Thyroid gland (tissue), 4 donors: ENCODE measurements at places on chromosomes 13 and 19. TPM values are rescaled to one million over a fixed set of nuclear protein-coding genes. Genes with fewer than 3 reads are reported as not detected.
A peak's percentile ranks its signal among the peaks of the same experiment; 100 is the strongest.

DNA sequence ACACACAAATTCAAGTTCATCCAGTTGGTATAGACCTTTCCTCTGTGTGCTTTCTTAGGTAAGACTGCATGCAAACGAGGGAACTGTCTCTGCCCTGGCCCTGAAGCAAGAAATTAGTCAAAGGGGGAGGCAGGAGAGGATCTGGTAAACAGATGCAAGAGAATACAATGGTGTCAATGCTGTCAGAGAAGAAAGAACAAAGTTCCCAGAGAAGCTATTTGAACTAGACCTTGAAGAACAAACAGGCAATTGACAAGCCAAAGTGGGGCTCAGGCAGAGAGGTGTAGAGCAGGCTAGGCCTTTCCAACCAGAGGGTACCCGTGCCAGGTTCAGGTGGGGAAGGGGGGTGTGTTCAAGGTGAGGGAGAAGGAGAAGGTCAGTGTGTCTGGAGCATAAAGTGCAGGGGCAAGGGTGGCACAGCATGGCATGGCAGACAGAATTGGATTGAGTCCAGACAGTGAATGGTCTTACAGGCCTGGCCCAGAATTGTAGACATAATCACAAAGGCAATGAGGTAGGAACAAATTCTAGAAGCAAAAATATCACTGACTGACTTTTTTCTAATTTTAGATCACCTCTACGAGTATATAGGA is 95.0 kb upstream of the STARD13 start:
- DNase-seq = no peak
- H3K4me3 ChIP-seq = no peak overlapping the region
- peak overlapping the region; percentile 46 for H3K27ac ChIP-seq
- H3K4me1 ChIP-seq = peaks cover 26% of the 10 kb centered on the region
- H3K36me3 ChIP-seq = no peaks in the 10 kb centered on the region

- no peaks in the 10 kb centered on the region for H3K4me1 ChIP-seq
- H3K27ac ChIP-seq = no peak overlapping the region
- no peaks in the 10 kb centered on the region for H3K36me3 ChIP-seq
- DNase-seq = no peak
- H3K4me3 ChIP-seq = no peak overlapping the region
Observed at GRCh38 chr13:110006304-110006703, 219.9 kb upstream of the IRS2 start.

DNA sequence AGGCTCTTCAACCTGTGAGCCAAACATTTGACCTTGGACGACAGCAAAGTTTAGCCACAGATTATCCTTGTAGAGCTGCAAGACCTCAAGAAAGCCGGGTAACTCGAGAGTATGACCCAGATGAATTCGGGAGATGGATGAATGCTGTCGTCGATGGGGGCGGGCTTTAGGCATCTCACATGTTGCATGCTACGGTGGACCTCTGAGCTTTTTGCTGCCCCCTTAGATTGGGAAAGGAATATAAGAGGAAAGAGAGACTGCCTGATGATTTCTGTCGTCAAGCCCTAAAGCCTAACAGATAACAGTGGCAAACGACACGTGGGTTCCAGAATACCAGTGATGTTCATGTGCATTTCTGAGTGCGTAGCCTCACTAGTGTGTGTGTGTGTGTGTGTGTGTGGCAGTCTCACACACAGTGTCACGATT is 730 bp upstream of the ABCC4 start:
- peak overlapping the region; percentile 70 for H3K4me3 ChIP-seq
- H3K4me1 ChIP-seq = peaks cover 3% of the 10 kb centered on the region
- H3K27me3 ChIP-seq = no peaks in the 10 kb centered on the region

- H3K4me3 ChIP-seq = no peak overlapping the region
- no peaks in the 10 kb centered on the region for H3K27me3 ChIP-seq
- no peaks in the 10 kb centered on the region for H3K36me3 ChIP-seq
- no peak overlapping the region for H3K27ac ChIP-seq
- peaks cover 27% of the 10 kb centered on the region for H3K4me1 ChIP-seq
Observed at GRCh38 chr19:44803442-44804428, 5.2 kb upstream of the BCAM start.

DNA sequence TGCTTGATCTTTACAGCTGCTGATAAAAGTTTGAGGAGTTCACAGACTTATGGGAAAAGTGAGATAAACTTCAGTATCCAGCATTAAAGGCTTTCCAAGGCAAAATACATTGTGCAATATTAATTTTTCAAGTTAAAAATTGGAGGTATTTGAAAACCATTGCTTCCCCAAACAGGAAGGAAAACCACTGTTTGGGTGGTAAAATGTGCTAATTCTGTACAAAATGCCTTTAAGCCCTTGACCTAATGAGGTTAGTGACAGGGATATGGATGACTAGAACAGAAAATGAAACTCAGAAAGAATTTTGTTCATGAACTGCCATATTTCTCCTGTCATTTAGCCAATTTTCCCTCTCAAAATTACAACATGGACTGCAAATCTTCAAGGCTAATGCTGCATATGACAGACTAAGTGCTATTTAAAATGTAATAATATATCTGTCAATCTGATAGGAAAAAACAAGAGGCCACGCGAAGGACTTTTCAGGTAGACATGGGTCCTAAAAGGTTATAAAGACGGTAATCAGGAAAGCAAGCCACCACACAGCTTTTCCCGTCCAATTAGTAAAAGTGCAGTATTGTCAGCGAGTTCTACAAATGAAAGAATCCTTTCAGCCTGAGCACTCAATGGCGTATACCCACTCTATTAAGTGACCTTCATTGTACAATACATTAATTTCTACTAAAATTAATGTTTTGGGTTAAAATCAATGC is 212.8 kb downstream of the ENOX1 start:
- no peak for DNase-seq
- no peaks in the 10 kb centered on the region for H3K36me3 ChIP-seq
- no peaks in the 10 kb centered on the region for H3K4me1 ChIP-seq
- H3K27me3 ChIP-seq = no peaks in the 10 kb centered on the region

DNA sequence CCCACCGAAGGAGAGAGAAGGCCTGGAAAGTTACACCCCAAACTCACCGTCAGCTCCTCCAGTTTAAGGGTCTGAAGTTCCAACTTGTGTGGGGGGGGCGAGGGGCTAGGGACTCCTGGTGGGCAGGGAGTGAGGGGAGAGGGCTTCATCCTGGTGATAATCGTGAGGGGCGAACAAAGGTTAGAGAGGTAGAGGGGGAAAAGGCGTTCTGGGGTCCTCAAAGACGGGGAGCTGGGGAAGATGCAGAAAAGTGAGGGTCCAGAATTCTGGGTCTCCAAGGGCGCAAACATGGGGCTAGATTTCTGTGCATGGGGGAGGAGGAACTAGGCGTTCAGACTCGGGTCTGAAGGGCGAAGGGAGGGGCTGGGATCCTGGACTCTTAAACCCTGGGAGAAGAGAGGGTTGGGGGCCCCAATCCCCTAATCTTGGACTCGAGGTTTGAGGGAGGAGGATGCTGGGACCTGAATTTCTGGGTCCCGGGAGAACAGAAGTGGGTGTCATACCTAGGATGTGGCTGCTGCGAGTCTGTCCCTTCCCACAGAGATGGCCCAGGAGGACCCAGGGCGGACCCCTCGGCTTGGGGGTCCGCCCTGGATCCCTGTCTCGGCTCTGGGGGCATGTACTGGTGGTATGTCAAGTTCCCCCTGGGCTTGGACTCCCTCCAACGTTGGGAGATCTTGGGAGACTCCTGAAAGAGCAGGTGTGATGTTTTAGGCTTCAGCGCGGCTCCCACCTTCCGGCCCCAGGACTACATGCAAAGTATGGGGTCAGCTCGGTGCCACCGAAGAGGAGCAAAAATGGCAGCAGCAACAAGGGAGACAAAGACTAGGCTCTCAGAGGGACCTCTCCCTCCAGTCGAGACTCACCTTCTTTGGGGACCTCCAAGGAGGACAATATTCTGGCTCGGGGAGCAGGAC is 4.5 kb downstream of the MAMSTR start:
- H3K4me1 ChIP-seq = peaks cover 25% of the 10 kb centered on the region
- peak overlapping the region; percentile 35 for H3K4me3 ChIP-seq
- H3K36me3 ChIP-seq = no peaks in the 10 kb centered on the region
- DNase-seq = no peak
- peak overlapping the region; percentile 82 for H3K27ac ChIP-seq

DNA sequence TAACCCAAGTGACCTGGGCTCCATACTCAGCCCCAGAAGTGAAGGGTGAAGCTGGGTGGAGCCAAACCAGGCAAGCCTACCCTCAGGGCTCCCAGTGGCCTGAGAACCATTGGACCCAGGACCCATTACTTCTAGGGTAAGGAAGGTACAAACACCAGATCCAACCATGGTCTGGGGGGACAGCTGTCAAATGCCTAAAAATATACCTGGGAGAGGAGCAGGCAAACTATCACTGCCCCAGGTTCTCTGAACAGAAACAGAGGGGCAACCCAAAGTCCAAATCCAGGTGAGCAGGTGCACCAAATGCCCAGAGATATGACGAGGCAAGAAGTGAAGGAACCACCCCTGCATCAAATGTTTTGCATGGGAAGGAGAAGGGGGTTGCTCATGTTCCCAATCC is 6.1 kb upstream of the CEACAM7 start:
- no peaks in the 10 kb centered on the region for H3K4me1 ChIP-seq
- H3K4me3 ChIP-seq = no peak overlapping the region
- no peaks in the 10 kb centered on the region for H3K36me3 ChIP-seq
- H3K27me3 ChIP-seq = no peaks in the 10 kb centered on the region
- no peak overlapping the region for H3K27ac ChIP-seq

SOHLH2 gene
- not detected for total RNA-seq

DNA sequence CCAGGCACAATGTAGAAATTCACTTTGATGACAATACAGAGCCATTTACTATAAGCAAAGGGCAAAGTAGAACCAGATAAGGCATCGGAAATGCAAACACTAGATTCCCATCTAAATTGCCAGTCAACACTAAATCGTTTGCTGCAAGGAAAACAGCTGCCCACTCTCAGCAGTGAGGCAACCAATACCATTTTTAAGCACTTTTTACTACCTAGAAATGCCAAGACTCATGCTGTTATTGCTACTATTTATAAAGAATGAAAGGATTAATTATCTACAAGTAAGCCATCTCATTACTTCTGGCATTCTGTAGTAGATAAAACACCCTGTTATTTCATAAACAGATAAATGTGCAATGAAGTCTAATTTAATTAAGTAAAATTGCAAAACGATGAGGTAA is 422.0 kb downstream of the FGF14 start:
- no peak overlapping the region for H3K4me3 ChIP-seq
- H3K4me1 ChIP-seq = no peaks in the 10 kb centered on the region
- H3K27me3 ChIP-seq = no peaks in the 10 kb centered on the region
- no peak overlapping the region for H3K27ac ChIP-seq
- DNase-seq = no peak

GRCh38 chr19:53193535-53194222 is 521 bp upstream of the ZNF665 start:
- H3K27ac ChIP-seq = no peak overlapping the region
- no peak for DNase-seq
- no peak overlapping the region for H3K4me3 ChIP-seq

CILP2 gene
- total RNA-seq = 2.3 TPM

KANK3 gene
- 49.7 TPM for total RNA-seq

BCAM gene
- 391 TPM for total RNA-seq

WTIP gene
- 15.2 TPM for total RNA-seq

TMEM59L gene
- total RNA-seq = 2.6 TPM

GRCh38 chr13:48574041-48574796 is 41.3 kb upstream of the RCBTB2 start:
- no peak overlapping the region for H3K4me3 ChIP-seq
- DNase-seq = no peak
- H3K4me1 ChIP-seq = peaks cover 15% of the 10 kb centered on the region
- no peaks in the 10 kb centered on the region for H3K27me3 ChIP-seq
- no peaks in the 10 kb centered on the region for H3K36me3 ChIP-seq

DNA sequence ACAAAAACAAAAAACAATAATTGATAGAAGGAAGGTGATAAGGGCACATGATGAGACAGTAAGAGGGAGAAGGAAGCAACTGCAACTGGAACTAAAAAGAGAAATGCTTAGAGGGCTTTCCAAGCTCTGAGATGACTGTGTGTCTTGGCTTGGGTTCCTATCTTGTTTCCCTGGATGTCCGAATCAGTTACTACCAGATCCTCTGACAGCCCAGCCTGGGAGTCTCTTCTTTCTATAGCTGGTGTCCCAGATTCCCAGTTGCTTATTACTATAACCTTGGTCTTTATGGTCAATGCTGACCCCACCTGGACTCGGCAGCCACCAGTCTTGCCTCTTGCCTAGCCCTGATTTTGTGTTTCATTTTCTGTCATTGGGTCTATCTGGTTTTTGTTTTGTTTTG is 116.4 kb downstream of the RFC3 start:
- no peaks in the 10 kb centered on the region for H3K27me3 ChIP-seq
- H3K4me1 ChIP-seq = no peaks in the 10 kb centered on the region
- no peak for DNase-seq

DNA sequence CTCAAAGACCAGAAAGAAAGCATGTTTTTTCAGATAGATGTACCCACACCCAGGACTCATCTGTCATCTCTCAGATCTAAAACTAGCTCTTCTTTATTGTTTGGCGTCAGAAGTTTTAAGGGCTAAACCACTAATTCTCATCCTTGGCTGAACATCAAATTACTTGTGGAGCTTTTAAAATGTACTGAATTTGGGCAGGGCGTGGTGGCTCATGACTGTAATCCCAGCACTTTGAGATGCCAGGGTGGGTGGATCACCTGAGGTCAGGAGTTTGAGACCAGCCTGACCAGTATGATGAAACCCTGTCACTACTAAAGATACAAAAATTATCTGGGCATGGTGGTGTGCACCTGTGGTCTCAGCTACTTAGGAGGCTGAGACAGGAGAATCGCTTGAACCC is 47.4 kb downstream of the RCBTB2 start:
- H3K4me1 ChIP-seq = no peaks in the 10 kb centered on the region
- H3K4me3 ChIP-seq = no peak overlapping the region
- H3K27ac ChIP-seq = no peak overlapping the region
- DNase-seq = no peak

DNA sequence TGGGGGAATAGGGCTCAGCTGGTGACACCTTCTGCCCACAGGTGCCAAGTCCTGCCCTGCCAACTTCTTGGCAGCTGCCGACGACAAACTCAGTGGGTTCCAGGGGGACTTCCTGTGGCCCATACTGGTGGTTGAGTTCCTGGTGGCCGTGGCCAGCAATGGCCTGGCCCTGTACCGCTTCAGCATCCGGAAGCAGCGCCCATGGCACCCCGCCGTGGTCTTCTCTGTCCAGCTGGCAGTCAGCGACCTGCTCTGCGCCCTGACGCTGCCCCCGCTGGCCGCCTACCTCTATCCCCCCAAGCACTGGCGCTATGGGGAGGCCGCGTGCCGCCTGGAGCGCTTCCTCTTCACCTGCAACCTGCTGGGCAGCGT is 2.1 kb downstream of the P2RY11 start:
- no peaks in the 10 kb centered on the region for H3K27me3 ChIP-seq
- peaks cover 58% of the 10 kb centered on the region for H3K36me3 ChIP-seq
- H3K27ac ChIP-seq = no peak overlapping the region
- H3K4me1 ChIP-seq = no peaks in the 10 kb centered on the region
- H3K4me3 ChIP-seq = no peak overlapping the region
- no peak for DNase-seq

GRCh38 chr13:71474936-71475335 is 392.1 kb downstream of the DACH1 start:
- H3K27ac ChIP-seq = no peak overlapping the region
- DNase-seq = no peak
- no peaks in the 10 kb centered on the region for H3K36me3 ChIP-seq
- no peaks in the 10 kb centered on the region for H3K27me3 ChIP-seq

PCID2 gene
- total RNA-seq = 57.9 TPM

HNRNPM gene
- total RNA-seq = 103 TPM
